ENCODE measurements at places on chromosomes 3 and 15.

DNA sequence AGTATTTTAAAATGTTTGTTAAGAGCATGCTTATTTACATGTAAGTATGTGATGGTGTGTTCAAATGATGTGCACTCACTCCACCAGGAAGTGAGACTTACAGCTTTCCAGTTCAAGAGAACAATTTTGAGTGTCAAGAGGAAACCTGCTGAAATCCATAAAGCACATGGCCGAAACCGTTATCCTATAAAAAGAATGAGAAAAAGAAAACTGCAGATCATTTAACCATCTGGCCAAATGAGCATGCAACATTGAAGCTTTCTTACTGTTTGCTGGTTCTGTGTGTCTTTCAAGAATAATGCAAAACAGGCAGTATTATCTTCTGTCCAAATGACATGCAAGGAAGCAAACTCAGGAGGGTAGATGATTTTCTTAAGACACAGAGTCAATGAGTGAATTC is 26.3 kb downstream of the GABRR3 start:
- DNase-seq = no peak

DNA sequence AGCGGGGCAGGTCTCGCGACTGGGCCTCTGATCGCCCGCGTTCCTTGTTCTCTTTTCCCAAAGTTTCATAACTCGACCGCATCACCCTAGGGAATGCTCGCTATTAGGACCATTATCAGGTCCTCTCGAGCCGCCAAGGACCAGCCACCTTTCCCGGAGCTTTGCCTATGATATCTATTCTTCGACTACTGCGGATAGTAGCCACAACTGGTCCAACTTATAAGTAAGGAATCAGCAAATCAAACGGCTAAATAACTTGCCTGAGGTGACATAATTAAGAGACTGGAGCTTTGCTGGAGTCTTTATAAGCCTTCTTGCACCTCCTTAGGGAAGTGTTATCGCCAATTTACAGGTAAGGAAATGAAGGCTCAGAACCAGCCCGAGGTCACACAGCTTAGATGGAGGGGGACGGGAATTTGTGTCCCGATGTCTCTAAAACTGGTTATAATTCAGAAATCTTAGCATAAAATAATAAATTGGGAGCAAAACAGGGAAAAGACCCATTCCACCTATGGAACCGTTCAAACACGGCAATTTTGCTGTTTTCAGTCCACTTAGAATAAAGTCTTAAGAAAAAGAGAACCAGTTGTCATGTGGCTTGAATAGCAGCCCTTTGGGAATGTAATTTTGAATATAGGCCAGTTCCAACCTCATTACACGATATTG is 479 bp upstream of the PLD1 start:
- no peak for DNase-seq

GRCh38 chr15:74960995-74961588 is 4.5 kb upstream of the RPP25 start:
- no peak for DNase-seq

DNA sequence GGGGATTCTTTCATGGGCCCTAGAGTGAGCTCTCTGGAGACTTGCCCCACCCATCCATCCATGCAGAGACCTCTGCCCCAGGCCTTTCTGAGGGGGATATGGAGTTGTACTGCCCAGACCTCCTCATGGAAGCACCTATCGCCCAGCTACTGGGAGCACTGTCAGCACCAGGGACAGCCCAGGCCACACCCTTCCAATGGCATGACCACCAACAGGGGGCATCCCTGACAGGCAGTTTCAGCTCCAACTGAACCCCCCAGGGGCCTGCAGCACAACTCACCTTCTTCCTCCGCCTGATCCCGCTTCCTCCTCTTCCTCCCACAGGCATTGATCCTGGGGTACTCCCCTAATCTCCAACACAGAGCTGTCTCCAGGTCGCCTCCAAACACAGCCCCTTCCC is 21.8 kb downstream of the MRPS11 start:
- no peak for DNase-seq

GRCh38 chr3:38608961-38609360 is 40.5 kb downstream of the SCN5A start:
- no peak for DNase-seq

DNA sequence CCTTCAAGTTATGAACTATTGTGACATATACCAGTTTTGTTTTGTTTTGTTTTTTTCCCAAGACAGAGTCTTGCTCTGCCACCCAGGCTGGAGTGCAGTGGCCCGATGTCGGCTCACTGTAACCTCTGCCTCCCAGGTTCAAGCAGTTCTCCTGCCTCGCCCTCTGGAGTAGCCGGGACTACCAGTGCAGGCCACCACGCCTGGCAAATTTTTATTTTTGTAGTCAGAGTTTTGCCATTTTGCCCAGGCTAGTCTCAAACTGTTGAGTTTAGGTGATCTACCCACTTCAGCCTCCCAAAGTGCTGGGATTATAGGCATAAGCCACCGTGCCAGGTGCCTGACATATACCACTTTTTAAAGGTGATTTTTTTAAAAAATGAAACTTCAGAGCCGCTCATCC is 74.6 kb downstream of the ARRDC4 start:
- no peak for DNase-seq

DNA sequence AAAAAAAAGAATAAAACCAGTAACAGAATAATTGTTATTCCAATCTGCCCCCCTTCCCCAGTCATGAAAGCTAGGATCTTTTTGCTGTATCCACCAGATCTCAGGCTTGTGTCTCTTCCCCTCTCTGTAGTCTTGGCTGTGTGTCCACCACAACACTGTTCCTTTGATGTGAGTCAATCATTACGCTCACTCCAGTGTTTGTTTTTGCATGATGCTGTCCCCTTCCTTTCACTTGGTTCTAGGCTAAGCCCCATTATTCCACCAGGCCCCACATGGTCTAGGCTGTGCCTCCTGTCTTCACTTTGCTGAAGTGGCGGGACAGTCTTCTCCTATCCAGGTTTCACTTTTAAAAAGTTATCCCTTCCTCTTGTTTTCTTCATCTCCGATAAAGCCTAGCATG is 13.6 kb downstream of the ACKR2 start:
- no peak for DNase-seq

DNA sequence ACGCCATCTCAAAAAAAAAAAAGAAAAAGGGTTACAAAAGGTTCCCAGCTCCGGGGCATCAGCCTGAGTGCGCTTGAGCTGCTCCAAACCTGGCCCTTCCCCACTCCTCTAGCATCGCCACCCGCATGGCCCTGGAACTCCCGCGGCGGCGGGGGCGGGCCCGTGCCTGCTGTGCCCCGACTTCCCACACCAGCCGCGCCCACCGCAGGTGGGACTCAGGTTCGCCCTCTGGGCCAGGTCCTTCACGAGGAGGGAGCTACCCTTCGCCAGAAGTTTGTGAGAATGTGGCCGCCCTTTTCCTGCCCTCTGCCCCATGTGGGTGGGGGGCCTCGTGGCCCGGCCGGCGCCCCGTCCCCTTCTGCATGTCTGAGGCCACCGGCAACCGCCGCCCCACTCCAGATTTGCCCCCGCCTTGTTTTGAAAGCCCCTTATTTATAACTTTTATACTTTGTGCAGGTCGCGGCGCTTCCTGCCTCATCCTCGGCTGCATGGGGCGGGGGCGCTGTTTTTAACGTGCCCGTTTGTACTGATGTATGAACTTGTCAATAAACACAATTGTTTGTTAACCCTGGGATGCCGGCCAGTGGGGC is 507 bp upstream of the JMJD7 start:
- DNase-seq = peak; percentile 26

- no peak for DNase-seq
Measured at GRCh38 chr3:143140550-143140949, 21.0 kb downstream of the CHST2 start.

- no peak for DNase-seq
Measured at GRCh38 chr15:56528136-56528535, 63.2 kb upstream of the MNS1 start.

DNA sequence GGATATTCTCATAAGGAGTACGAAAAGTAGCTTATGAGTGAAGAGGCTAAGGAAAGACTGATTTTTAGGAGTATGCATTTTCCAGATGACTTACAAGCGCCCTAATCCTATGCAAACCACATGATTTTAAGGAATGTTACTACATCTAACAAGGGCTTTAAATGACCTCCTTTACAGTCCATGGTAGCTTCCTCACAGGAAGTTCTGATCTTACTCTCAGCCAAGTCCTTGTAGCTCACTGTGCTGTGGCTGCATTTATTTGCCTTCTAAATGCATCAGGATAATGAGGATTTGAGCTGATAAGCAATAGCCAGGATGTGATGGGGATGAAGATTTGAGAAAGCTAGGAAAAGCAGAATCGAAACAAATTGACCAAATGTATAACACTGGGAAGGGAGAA is 896.0 kb downstream of the MCTP2 start:
- no peak for DNase-seq

GRCh38 chr3:82087958-82088357 is 326.5 kb upstream of the GBE1 start:
- DNase-seq = no peak

DNA sequence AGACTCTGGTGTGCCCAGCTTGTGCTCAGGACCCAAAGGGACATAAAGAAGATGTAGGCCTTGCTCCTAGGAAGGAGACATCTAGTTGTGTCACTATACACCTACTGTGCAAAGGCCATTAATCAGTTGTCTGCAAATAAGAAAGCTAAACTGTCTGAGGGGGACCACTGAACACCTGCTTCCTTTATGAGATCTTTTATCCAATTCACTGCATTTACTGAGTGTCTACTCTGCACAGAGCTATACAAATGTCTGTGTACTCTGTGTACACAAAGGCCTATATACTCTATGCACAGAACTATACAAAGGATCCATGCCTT is 124.8 kb downstream of the CTNNB1 start:
- no peak for DNase-seq

DNA sequence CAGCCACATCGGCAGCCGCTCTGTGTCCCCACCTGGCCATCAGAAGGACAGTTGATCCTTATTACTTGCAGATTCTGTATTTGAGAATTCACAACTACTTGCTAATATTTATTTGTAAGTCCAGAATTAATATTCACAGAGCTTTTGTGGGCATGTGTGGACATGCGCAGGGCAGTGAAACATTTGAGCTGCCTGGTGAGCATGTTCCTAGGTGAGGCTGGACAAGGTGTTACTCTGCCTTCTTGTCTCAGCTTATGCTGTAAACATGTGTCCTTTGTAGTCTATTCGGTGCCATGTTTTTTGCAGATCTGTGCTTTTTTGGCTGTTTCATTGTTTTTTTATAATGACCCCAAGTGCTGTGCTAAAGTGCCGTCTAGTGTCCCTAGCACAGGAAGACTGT is 15.6 kb downstream of the FAH start:
- no peak for DNase-seq

- DNase-seq = no peak
Measured at GRCh38 chr3:162602619-162603018, 1106.0 kb downstream of the OTOL1 start.

GRCh38 chr15:85748176-85748575 is 46.5 kb downstream of the KLHL25 start:
- DNase-seq = no peak

- DNase-seq = no peak
Measured at GRCh38 chr15:24933716-24934115, 21.1 kb upstream of the SNRPN start.

GRCh38 chr3:52777959-52778805 is 783 bp downstream of the ITIH1 start:
- DNase-seq = no peak

DNA sequence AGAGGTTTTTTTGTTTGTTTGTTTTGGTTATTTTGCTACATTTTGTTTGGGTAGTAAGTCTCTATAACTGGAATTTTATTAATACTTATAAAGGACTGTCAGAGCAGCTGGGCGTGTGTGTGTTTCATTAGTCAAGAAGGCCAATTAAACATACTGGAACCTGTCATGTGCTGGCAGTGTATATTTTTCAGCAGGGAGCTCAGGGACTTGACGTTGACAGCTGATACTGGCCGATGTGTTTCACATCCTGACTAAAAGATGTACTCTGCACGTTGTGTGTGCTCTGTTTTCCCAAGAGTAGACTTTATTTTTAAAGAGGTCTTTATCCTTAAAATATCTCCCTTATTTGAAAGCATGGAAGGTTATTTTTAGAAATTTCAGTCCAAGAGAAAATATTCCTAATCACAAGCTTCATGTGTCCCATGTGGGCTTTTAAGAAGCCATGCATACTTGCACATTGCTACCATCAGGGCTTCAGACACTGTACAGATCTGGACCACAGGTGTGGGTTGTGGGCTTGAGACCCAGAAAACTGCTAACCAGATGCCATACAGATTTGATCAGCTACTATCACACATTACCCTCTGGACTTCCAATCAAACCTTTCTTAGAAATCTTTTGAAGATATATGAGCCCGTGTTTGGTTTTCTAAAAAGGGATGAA is 135.9 kb downstream of the FEZF2 start:
- no peak for DNase-seq

- no peak for DNase-seq
Measured at GRCh38 chr3:134622806-134623365, 27.9 kb downstream of the KY start.

DNA sequence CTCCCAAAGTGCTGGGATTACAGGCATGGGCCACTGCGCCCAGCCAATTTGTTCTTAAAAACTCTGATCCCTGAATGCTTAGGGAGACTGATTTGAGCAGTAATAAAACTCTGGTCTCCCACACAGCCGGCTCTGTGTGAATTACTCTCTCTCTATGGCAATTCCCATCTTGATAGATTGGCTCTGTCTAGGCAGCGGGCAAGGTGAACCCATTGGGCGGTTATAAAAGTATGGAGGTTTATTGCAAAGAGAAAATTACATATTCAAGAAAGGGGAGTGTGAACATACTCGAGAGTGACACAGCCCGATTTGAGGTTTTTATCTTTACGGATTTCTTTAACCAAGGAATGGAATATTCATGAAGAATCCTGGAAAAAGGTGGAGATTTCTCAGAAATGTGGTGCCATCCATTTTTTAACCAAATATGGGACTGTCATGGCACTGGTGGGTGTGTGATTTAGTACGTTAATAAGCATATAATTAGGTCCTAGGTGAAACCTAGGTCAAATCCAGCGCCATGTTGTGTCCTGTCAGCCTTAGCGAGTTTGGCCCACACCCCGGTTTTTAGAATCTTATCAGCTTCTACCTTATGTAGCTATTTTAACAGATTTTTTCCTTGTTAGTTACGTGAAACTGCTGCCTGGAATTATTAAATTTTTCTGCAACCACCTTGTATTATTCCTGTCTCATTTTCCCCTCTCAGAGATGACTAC is 7.2 kb upstream of the GMPS start:
- DNase-seq = peak; percentile 80

DNA sequence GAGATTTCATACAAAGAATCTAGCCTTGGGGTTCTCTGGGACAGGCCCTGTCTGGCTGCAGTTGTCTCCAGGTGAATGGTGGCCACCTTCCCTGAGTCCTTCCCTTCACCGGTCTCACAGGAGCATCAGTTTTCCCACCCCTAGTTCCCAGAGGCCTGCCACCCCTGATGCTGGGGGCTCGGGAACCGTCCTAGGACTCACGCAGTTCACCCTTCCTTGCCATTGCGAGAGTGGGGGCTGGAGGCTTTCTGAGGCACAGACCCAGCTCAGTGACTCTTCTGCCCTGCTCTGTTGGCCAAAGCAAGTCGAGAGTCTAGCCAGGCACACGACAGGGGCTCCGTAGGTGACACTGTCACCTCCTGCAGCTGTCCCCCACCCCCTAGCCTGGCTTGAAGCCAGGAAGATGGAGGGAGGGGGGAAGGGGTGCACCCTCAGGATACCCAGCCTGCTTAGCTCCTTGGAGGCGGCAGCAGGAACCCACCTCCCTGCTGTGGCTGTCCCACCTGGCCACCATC is 130.3 kb downstream of the NUP210 start:
- DNase-seq = no peak

GRCh38 chr15:85150130-85150480 is 168.4 kb downstream of the PDE8A start:
- no peak for DNase-seq
